SJSA1 (cell line): ENCODE measurements at places on chromosomes 6 and 20.
A peak's percentile ranks its signal among the peaks of the same experiment; 100 is the strongest.

DNA sequence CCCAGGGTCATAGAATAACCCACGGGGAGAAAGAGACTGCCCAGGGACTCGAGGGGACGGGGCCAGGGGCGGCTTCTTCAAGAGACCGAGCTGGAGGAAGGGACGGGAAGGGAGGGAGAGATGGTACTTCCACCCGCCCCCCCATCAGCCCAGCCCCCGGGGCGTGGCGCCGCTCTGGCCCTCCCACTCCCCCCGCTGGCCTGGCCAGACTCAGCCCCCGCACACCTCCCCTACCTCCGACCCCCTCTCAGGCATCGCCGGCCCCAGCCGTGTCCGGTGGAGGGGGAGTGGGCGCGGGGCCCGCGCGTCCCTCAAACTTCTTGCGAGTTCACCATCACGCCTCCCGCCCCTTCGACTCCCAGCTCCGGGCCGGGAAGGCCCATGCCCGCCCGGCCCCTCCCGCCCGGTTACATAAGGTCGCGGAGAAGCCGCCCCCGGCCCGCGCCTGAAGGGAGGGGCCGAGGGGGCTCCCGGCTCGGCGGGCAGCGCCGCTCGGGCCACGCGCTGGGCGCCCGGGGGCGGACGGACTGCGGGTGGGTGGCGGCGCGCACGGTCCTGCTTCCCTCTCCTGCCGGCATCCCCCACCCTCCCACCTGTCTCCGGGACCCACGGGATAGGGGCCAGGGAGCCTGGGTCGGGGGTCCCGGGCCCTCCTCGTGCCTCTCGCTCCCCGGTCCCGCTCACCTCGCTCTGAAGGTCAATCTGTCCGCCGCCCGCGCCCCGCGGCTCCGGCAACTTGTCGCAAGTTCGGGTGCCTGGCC, 562 bp downstream of the TFEB start:
- no peaks in the 10 kb centered on the region for H3K36me3 ChIP-seq
- no peaks in the 10 kb centered on the region for H3K27me3 ChIP-seq
- peaks cover 17% of the 10 kb centered on the region for H3K4me1 ChIP-seq

- no peaks in the 10 kb centered on the region for H3K4me1 ChIP-seq
- DNase-seq, result no peak
- no peaks in the 10 kb centered on the region for H3K27me3 ChIP-seq
- H3K27ac ChIP-seq, result no peak overlapping the region
These were observed 221.8 kb upstream of the FAM83B start for GRCh38 chr6:54624779-54625178.

DNA sequence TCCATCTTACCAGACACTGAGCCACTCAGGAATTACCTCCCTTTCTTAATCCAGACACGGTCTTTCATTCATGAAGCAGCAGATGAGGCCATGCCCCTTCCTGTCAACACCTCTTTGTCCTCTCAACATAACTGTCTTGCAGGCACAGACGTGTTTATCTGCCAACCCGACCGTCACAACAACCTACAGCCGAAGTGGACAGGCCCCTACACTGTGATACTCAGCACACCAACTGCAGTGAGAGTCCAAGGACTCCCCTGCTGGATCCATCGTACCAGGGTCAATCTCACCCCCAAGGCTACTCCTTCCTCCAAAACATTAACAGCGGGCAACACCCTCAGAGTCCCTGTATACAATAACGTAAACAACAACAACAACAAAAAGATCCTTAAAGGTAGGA, 30.6 kb upstream of the ULBP3 start:
- H3K27ac ChIP-seq, result no peak overlapping the region
- no peak overlapping the region for H3K4me3 ChIP-seq
- no peaks in the 10 kb centered on the region for H3K36me3 ChIP-seq
- no peaks in the 10 kb centered on the region for H3K4me1 ChIP-seq
- DNase-seq, result no peak

GRCh38 chr6:2725999-2726567, 24.6 kb downstream of the MYLK4 start:
- peaks cover 7% of the 10 kb centered on the region for H3K4me1 ChIP-seq
- no peaks in the 10 kb centered on the region for H3K27me3 ChIP-seq
- no peak overlapping the region for H3K4me3 ChIP-seq
- 0 out of 2 replicates have a peak overlapping the region, but pooled peaks have one; percentile 16 for H3K27ac ChIP-seq

DNA sequence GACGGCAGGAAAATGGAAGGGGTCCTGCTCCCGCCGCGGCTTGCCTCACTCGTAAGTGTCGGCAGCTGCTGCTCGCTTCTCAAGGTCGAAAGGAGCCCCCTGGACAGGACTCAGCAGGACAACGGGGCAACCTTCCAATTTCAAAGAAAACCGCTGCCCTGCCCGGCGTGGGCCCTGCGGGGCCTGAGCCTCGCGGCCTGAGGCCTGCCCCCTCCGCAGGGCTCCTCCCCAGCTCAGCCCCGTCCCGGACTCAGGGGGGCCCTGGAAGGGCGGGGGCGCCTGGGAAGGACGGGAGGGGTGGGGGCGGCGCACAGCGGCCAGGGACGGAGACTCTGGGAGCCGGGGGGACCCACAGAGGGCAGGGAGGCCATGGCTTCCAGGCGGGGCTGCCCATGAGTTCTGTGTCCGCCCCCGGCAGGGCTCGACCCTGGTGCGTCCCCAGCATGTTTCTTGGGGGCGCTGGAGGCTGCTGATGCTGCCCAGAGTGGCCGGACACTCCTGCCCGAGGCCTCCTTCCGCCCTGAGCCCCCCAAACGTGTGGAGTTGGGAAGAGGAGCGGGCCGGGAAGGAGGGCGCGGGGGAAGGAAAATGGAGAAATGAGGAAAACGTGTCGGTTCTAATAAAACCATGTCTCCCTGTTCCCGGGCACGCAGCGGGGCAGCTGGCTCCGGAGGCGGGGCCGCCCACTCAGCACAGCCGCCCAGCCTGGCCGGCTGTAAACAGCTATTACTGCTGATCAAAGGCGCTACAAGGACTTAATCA, 114.6 kb downstream of the DLL1 start:
- peak; percentile 37 for DNase-seq
- no peaks in the 10 kb centered on the region for H3K36me3 ChIP-seq
- H3K4me3 ChIP-seq, result 0 out of 2 replicates have a peak overlapping the region, but pooled peaks have one; percentile 8
- no peaks in the 10 kb centered on the region for H3K27me3 ChIP-seq

DNA sequence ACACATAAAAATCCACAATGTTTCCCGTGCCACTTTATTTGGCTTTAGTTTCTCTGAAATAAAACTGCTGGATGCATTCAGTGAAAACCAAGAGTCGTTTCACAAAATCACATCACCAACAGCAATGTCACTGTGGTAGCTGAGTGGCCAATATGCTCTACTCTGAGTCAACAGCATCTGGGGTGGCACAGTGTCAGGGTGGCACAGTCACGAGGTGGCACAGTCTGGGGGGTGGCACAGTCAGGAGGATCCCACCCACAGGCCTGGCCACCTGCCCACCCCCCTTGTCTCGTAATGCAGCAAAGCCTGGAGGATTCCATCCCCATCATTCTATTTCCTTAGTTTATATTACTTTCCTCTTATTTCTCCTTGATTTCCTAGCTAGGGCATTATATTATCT, 87.0 kb downstream of the ANKRD60 start:
- H3K36me3 ChIP-seq, result no peaks in the 10 kb centered on the region
- H3K27me3 ChIP-seq, result no peaks in the 10 kb centered on the region
- DNase-seq, result no peak
- H3K4me1 ChIP-seq, result peaks cover 1% of the 10 kb centered on the region; the same call in 1 of the 2 replicates
- H3K27ac ChIP-seq, result no peak overlapping the region
- H3K4me3 ChIP-seq, result no peak overlapping the region

DNA sequence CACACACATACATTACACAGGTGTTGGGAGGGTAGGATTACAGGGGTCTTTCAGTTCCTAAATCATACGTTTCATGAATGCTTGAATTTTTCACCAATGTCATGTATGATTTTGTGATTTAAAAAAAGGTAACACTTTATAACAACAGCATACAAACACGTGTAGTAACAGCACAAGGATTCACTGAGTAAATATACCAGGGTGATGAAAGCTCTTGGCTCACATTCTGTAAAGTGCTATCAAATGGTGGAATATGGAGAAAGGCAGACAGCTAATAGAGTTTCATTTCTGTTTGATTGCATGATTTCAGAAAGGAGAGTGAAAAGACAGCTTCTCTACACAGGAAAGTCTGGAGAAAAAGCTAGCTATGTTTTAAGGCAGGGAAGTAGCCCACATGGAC, 231.9 kb downstream of the CD83 start:
- H3K36me3 ChIP-seq, result no peaks in the 10 kb centered on the region
- H3K27ac ChIP-seq, result no peak overlapping the region

DNA sequence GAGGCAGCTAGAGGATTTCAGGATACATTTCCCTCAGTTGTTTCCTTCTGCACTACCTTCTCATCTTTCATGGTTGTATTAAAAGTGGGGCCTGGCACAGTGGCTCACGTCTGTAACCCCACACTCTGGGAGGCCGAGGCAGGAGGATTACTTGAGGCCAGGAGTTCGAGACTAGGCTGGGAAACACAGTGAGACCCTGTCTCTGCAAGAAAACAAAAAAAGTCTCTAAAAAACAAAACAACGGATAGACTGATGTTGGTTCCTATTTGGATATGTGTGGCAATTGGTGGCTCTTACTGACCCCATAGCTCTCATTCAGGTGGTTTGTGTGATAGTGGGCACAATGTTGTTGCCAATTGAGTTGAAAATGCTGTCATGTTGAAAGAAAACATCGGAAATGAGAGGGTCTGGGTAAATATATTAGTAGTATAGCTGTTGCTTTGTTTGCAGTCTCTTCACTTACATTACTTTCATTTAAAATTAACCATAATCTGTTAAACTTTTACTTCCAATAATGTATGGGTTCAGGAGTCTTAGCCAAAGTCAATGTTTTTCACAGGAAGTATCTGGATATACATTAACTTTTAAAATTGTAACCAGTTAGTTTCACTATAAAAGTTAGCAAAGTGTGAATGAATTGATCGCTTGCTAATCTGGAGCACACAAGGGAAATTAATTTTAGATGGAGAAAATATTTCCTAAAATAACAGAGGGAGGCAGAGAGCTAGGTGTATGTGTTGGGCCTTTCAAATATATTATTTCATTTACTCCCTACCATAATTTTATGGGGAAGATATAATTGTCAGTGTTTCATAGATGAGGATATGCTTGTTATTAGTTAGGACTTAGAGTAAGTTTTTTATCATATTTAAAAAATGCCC, 31.1 kb downstream of the UTRN start:
- H3K27ac ChIP-seq, result no peak overlapping the region
- H3K36me3 ChIP-seq, result peaks cover 15% of the 10 kb centered on the region
- peaks cover 26% of the 10 kb centered on the region for H3K4me1 ChIP-seq
- H3K4me3 ChIP-seq, result no peak overlapping the region

GRCh38 chr6:111361648-111362047, 121.4 kb downstream of the REV3L start:
- H3K4me1 ChIP-seq, result peaks cover 4% of the 10 kb centered on the region
- peak; percentile 54 for DNase-seq
- no peaks in the 10 kb centered on the region for H3K27me3 ChIP-seq
- no peak overlapping the region for H3K27ac ChIP-seq

DNA sequence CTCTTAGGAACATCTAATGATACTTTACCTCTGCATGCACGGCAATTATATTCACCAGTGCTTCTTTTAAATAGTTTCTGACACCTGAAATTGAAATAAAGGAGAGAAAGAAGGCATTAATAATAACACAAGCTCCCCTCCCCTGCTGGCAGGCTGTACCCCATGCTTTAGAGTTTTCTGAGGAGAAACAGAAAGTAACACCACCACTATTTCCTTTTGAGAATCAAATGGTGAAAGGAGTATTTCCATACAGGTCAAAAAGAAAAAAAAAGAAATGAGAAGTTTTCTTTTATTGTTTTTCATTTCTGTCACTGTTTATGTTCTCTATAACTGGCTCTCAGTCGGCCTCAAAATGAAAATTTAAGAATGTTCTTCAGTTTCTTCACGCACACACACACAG, 108.1 kb downstream of the IRF4 start:
- DNase-seq, result no peak
- no peak overlapping the region for H3K4me3 ChIP-seq
- H3K27ac ChIP-seq, result no peak overlapping the region

DNA sequence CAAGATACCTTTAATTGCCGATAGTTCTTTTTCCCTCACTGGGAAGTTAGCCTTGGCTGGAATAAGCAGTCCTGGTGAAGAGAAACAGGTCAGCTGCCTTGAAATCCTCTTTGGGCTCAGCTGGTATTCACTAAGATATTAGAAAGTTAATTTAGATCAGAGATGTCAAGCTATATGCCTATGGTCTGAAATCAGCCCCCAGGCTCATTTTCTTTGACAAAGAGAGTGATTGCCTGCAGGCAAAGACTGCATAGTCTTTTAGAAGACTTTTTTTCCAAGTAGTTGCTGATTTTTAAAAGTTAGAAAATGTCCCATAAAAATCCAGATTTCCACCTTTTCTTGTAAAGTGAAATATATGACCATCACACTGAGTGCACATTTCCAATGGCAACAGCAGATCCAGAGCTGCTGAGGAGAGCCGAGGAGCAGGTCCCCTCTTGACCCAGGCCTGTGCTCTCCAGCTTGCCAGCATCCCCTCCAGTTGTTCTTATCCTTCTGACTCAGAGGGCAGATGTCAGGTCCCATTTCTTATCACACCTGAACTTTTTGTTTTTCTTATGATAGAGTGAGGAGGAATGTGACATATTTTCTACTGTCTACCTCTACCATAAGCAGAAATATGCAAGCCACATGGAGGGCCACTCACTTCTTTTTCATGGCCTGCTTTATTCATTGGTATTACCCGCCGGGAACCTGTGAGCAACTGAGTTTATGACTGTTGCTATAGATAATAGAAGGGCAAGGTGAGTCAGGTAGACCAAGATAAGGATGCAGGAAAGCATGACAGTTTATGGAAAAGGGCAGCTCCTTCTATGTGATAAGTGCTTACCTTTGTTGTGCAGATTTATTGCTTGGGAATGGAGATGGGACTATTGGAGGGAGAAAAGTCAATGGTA, 17.6 kb upstream of the L3MBTL3 start:
- DNase-seq, result no peak
- no peak overlapping the region for H3K27ac ChIP-seq
- no peaks in the 10 kb centered on the region for H3K36me3 ChIP-seq
- no peaks in the 10 kb centered on the region for H3K4me1 ChIP-seq
